ENCODE measurements at places on chromosomes 5 and 9.

DNA sequence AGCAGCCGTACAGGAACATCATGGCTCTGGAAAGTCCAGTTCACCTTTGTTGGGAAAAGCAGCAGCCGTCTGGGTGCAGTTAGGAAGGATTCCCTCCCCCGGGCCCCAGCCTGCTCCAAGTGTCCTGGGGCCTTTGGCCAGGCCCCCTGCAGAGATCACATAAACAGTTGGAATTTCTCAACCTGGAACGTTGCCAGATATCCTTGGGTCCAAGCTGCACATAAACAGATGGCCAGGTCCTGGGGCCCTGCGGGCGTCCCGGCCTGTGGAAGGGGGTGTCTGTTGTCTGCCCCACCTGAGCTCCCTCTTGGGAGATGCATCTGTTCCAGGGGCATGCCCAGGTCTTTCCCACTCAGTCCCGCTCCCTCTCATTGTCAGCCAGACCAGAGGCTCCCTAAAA lies 92.7 kb downstream of the COL5A1 start:
- DNase-seq: no peak

- no peak for DNase-seq
Observed at GRCh38 chr9:134669399-134669955, 27.9 kb downstream of the COL5A1 start.

DNA sequence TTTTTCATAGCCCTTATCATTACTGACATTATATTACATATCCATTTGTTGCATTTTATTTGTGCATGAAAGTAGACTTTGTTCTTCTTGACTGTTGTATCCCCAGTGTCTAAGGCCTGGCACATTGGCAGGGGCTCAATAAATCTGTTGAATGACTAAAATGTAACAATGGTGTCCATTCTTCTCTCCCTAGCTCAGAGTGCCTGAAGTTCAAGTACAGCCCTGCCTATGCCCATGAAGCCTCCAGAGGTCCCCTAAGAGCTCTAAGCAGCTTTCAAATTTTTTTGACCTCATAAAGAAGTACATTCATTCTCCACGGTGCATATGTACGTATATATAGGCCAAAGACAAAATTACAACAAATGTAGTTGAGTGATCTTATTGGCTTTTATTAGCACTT lies 4.2 kb upstream of the BSPRY start:
- DNase-seq: no peak

- DNase-seq: no peak
Observed at GRCh38 chr5:14720236-14720923, 55.9 kb downstream of the OTULIN start.

DNA sequence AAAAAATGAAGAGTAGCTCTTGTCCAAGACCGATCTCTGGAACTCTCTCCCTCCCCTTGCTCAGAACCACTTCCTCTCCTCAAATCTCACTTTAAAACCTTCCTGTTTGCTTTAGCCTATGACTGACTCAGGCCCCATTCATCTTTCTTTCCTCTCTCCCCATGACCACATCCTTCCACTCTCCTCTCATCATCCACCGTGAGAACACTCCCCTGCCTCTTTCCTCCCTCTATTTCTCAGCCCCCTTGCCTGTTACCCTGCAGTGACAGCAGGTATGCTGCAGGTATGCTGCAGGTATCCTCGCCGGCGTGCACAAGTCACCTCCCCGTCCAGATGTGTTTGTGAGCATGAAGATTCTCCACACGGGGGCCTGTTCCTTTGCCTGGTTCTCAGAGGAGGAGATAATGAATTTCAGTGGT lies 505.3 kb downstream of the CCDC171 start:
- no peak for DNase-seq

DNA sequence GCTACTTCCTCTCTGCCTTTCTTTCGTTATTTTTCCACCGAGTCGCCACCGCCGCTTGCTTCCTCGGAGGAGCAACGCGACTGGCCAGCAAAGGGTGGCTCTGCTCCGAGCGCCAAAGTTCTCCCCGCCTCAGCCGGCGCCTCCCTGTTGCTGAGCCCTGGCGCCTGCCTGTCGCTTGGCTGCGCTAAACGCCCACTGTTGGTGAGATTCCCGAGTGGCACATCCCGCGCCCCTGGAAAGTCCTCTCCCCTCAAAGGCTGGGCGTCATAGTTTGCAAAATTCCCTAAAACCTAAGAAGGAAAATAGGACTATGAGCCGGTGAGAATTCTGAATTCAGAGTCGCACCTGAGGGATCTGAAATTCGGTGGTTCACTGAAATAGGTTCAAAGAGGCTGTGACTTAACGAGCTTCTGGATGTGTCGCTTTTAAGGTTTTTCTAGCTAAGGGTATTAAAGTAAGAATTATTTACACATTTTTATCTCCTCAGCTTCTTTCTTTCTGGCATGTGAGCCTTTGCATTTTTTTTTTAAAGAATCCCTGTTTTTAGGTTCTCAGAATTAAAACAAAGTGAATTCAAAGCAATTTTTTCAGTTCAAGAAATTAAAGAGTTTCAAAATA lies at the start of gene GRIN3A:
TSS of gene GRIN3A (minus strand) at position 82 of the 618 bp plus-strand sequence. CDS start 668 bp downstream, outside the sequence.
- no peak for DNase-seq

GRCh38 chr9:126474786-126475485 lies 138.8 kb upstream of the LMX1B start:
- DNase-seq: no peak

GRCh38 chr5:154601014-154601413 lies 123.0 kb upstream of the HAND1 start:
- DNase-seq: no peak

DNA sequence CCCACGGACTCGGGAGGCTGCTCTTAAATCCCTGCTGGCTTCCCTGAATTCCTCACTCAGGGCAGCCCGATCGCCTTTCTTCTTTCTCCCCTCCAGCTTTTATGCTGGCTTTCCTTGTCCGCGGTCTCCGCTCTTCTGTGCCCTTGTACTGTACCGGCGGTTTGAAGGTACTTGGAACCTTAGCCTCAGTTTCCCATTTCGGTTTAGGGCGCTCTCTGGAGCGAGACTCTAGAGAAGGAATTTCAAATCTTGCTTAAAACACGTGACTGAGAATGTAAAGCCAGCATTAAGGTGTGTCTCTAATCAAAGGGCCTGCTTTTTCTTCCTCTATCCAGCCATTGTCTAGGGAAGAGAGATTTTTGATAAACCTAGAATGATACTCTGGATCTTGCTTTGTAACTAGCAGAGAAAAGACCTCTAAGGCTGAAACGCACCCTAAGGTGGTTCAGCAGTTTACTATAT lies 650 bp downstream of the GPR107 start:
- no peak for DNase-seq

GRCh38 chr9:36985769-36986467 lies 48.1 kb downstream of the PAX5 start:
- DNase-seq: no peak

DNA sequence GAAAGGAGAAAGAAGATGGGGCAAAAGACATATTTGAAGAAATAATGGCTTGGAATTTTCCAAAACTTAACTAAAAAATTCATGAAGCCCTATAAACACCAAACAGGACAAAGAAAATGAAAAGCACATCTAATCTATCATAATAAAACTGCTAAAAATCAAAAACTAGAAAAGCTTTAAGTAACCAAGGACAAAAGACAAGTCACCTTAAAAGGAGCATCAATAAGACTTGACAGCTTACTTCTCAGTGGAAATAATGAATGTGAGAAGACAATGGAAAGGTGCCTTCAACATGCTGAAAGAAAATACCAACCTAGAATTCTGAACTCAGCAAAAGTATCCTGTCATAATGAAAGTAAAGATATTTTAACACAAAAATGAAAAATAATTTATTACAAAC lies 27.0 kb downstream of the GTF3C4 start:
- no peak for DNase-seq

- no peak for DNase-seq
Observed at GRCh38 chr9:16214677-16215352, 655.7 kb downstream of the BNC2 start.

GRCh38 chr9:89719202-89719601 lies 114.4 kb downstream of the GADD45G start:
- DNase-seq: no peak

GRCh38 chr5:65141493-65141892 lies 340.2 kb downstream of the ADAMTS6 start:
- DNase-seq: peak; percentile 31

DNA sequence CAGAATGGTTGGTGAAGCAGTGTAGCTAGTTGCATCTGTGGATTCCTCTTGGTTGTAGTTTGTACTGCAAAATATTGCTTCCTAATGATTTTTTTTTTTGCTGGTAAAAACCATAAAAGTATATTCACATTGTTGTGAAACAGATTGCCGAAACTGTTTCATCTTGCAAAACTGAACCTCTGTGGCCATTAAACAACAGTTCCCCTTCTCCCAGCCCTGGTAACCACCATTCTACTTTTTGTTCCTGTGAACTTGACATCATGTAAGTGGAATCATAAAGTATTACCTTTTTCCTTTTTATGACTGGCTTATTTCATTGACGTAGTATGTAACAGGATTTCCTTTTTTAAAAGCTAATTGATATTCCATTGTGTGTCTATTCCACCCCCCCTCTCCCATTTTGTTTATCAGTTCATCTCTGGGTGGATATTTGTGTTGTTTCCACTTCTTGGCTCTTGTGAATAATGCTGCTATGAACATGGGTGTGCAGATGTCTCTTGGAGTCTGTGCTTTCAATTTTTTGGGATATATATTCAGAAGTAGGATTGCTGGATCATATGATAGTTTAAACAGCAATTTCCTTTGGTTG lies 11.8 kb downstream of the SUB1 start:
- DNase-seq: no peak

GRCh38 chr5:140488914-140489313 lies 58.5 kb upstream of the EIF4EBP3 start:
- no peak for DNase-seq

DNA sequence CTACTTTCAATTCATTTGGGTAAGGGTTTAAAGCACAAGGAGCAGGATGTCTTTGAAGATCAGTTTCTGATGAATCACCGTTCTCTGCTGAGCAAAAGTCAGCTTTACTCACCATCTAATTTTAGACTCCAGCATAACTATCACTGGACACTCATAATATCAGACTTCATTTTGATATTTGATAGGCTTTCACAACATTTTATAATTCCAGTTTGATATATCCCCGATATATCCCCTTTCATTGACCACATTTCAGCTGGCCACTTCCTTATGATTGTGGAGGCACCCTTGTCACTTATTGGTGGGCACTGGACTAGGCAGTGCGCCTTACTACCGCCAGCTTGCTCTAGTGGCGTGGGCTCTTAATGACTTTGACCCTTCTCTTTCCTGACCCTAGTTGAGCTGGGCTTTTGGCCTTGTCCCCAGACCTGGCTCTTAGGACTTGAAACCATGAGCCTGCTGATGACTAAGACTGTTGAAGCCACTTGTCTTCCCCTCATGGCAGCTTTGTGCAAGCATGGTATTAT lies 46.8 kb downstream of the CYSTM1 start:
- DNase-seq: no peak

- DNase-seq: no peak
Observed at GRCh38 chr5:13783726-13784125, 160.8 kb downstream of the DNAH5 start.

GRCh38 chr9:98975838-98976237 lies 32.1 kb downstream of the COL15A1 start:
- DNase-seq: no peak

DNA sequence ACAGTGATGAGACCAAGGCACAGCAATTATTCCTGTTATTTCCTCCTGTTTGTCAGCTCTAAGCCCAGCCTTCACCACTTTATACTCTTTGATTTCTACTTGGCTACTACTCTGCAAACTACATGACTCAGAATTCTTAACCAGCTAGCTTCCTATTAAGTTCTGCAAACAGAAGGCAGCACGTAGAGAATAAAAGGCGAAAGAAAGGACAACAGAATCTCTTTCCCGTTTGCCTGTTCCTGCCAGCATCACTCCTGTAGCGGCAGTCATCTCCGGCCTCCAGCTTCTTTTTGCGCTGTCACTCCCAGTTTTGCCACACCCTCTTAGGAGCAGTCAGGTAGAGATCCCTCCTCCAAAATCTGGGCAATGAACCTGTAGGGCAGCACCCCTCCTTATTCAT lies 29.9 kb downstream of the DPYSL3 start:
- no peak for DNase-seq

- no peak for DNase-seq
Observed at GRCh38 chr5:25944786-25945185, 1093.6 kb downstream of the CDH9 start.

- DNase-seq: no peak
Observed at GRCh38 chr5:36457511-36458270, 148.7 kb upstream of the SLC1A3 start.

DNA sequence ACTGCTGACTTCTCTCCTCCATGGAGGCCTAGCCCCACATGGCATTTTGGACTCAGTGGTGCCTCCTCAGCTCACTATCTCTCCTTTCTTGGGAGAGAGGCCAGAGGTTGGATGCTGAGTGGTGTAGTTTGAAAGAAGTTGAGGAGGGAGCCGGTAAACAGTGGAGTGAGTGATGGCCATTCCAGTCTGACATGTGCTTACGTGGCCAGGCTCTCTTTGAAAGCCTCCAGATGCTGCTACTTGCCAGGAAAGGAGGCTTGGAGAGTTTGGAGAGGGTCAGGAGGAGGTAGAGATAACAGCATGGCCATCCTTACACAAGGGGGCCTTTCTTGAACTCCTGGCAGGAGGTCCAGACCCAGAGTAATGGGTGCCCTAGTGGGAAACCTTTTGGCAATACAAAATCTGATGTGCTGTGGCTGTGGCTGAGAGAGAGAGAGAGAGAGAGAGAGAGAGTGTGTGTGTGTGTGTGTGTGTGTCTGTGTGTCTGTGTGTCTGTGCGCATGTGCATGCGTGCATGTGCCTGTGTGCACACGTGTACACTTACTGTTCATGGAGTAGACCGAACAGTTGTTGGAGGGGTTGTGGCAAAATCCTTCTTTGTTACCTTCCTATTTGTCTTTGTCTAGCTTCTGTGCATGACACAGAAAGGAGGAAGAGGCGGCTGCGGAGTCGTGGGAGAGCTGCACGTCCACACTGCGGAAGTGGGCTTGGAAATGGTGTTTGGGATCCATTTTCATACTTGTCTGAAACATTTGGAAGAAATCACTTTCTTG lies 37.8 kb downstream of the RALGPS1 start:
- no peak for DNase-seq

DNA sequence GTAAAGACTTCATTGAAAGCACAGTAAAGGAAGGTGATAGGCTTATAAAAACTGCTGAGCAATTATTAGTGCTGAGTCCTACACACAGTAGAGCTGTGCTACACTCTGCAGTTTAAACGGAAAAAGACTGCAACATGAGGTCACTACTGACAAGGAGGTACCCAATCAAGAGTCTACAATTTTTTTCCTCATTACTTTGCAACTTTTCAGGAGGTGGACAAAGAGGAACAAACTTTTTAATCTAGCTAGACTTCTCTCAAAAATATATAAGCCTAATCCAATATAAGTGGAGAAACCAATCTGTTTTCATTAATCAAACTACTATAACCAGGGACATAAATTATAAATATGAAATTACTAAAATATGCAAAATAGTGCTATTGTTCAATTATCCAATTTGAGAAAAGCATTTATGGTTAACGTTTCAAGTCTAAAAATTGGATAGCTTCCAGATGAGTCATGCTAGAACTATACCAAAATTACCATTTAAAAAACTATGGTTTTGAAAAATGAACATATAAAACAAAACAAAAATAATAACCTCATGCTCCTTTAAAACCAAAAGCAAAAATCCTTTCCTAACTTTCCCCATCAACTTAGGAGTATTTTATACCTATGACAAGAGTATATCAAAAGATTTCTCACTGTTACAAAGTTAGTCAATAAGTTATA lies 37.7 kb downstream of the FAM13B start:
- no peak for DNase-seq

All from NCI-H1417 treated with DMSO at 0.1 percent for 48 hours (cell line).